ENCODE measurements at places on chromosomes 6 and 20.

- no peak for DNase-seq
Measured at GRCh38 chr6:138105446-138105845, 1.8 kb downstream of the PERP start.

GRCh38 chr6:150417899-150418826, 49.4 kb downstream of the IYD start:
- DNase-seq, result no peak

DNA sequence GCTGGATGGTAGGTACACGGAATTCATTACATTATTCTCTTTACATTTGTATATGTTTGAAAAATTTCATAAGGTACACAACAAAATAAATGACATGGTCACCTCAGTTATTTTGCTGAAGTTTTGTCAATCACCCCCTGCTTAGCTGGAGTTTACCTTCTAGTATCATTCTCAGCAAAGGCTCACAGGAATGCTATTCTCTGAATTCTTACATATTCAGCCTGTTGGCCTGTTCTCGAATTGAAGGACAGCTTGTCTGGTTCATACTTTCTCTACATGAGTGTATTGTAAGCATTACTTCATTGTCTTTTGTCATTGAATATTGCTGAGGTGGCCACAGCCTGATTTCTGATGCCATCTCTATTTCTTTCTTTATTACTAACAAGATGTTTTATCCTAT, 12.8 kb downstream of the CALHM5 start:
- no peak for DNase-seq

GRCh38 chr6:156182356-156182755, 594.8 kb upstream of the ARID1B start:
- no peak for DNase-seq

- DNase-seq, result no peak
Measured at GRCh38 chr6:135465307-135465706, 32.2 kb downstream of the AHI1 start.
